ENCODE measurements at places on chromosomes 13 and 19. TPM values are rescaled to one million over a fixed set of nuclear protein-coding genes. Genes with fewer than 3 reads are reported as not detected.

The AKAP11 gene
- total RNA-seq: 37.8 TPM

DNA sequence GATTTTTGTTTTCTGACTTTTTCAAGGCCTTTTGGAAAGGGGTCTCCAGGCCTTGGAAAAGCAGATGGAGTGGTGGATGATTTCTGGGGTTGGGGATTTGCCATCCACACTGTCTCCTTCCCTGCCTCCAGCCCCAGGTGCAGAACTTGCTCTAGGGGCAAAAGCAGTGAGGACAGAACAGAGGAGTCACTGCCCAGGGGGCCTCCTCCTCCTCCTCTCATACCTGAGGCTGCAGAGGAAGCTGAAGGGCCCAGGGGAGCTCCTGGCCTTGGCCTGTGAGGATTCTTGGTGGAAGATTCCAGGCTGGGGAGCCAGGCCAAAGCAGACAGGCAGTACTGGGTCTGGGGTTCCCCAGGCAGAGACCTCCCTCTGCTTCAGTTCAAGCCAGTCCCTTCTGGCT is 52.3 kb upstream of the URI1 start:
- H3K27ac ChIP-seq: no peak overlapping the region
- H3K4me1 ChIP-seq: no peaks in the 10 kb centered on the region
- no peaks in the 10 kb centered on the region for H3K27me3 ChIP-seq
- H3K4me3 ChIP-seq: no peak overlapping the region
- no peak for DNase-seq

DNA sequence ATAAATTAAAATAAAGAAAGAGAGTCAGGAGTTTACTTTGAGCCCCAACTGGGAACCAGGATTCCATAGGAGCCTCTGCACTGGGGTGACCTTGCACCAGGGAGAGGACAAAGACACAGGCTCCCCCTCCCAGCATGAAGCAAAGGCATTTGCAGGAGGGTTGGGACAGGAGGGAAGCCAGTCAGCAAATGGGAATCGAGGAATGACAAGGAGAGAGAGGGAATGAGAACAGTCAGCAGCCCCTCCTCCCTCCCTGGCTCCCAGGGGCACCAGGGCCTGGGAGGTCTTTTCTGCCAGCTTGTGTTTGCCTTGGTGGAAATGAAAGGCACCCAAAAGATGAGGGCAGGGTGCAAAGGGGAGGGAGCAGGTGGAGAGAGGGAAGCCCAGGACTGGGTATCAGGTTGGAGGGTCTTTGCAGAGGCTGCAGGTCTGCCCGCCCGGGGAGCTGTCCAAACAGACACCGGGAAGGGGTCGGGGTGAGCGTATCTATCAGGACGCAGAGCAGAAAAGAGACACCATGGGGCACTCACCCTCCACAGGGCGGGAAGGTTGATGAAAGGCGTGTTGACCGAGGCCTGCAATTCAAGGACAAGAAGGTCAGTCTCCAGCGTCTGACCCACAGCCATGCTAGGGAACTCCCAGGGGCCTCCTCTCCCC is 3.8 kb downstream of the SBSN start:
- H3K27me3 ChIP-seq: no peaks in the 10 kb centered on the region
- H3K4me1 ChIP-seq: no peaks in the 10 kb centered on the region
- no peak overlapping the region for H3K27ac ChIP-seq
- H3K36me3 ChIP-seq: no peaks in the 10 kb centered on the region
- no peak for DNase-seq

The SHD gene
- not detected for total RNA-seq

DNA sequence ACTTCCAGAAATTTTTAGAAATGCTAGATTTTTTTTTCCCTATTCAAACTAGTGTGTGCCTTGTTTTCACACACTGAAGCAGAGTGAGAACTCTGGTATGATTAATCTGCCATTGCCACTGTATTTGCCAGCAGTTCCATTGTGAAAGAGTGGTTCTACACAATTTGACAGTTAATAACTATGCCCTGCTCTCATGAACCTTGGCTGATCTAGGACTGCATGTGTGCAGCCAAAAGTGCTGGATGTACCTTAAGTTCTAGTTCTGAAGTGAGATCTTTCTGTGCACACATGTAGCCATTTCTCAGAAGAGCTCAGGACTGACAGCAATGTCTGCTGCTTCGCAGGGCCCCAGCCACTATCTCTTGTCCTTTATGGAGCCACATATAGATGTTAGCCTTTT is 328.2 kb upstream of the SPRY2 start:
- no peak overlapping the region for H3K4me3 ChIP-seq
- no peaks in the 10 kb centered on the region for H3K4me1 ChIP-seq
- H3K36me3 ChIP-seq: no peaks in the 10 kb centered on the region
- no peak overlapping the region for H3K27ac ChIP-seq
- DNase-seq: no peak
- no peaks in the 10 kb centered on the region for H3K27me3 ChIP-seq

The CRB3 gene
- total RNA-seq: 1.8 TPM

- H3K27ac ChIP-seq: no peak overlapping the region
- H3K4me3 ChIP-seq: no peak overlapping the region
- DNase-seq: no peak
- H3K4me1 ChIP-seq: no peaks in the 10 kb centered on the region
These were observed 63.1 kb downstream of the COG3 start for GRCh38 chr13:45527699-45528462.

DNA sequence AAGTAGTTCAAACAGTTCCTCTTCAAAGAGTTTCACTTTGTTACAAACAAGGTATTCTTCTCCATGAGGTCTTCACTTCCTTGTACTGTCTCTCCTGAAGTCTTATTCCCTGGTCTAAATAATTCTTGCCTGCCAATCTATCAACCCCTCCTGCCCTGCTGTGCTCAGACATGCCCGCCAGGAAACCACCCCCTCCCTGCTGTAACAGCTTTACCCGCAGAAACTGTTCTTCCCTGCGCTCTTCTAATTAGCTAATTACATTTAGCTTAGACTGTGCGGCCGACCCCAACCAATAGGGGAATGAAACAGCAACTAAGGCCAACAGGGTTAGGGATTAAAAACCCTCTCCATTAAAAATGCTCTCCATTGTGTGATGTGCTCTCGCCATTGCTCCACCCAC is 46.7 kb downstream of the ZNF846 start:
- DNase-seq: no peak
- no peaks in the 10 kb centered on the region for H3K27me3 ChIP-seq

DNA sequence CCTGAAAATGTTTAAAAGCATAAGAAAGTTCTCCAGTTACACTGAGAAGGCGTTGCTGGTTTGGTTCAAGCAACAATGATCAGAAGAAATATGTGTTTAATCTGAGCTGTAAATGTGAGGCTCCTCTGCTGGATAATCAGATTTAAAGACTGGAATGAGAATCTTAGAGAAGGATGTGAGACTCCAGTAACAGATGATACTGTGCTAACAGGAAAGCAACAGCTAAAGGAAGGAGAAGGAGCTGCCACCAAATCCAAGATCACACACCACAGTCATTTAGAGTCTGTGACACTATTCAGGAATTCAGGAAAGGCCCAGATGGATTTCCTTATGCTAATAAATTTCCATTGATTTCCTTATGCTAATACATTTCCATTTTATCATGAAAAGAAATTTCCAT is 16.9 kb downstream of the DCLK1 start:
- no peak overlapping the region for H3K4me3 ChIP-seq
- no peaks in the 10 kb centered on the region for H3K4me1 ChIP-seq
- no peak for DNase-seq
- H3K27me3 ChIP-seq: no peaks in the 10 kb centered on the region

GRCh38 chr19:15109768-15110417 is 2.7 kb downstream of the SYDE1 start:
- H3K4me3 ChIP-seq: no peak overlapping the region
- peaks cover 8% of the 10 kb centered on the region for H3K27me3 ChIP-seq
- no peak overlapping the region for H3K27ac ChIP-seq
- H3K4me1 ChIP-seq: peaks cover 10% of the 10 kb centered on the region

GRCh38 chr19:49895566-49896297 is 955 bp downstream of the IL4I1 start:
- no peaks in the 10 kb centered on the region for H3K36me3 ChIP-seq
- DNase-seq: no peak
- H3K27me3 ChIP-seq: no peaks in the 10 kb centered on the region
- H3K27ac ChIP-seq: peak overlapping the region; percentile 81
